ENCODE measurements at places on chromosomes 11 and 22. TPM values are rescaled to one million over a fixed set of nuclear protein-coding genes. Genes with fewer than 3 reads are reported as not detected.

DNA sequence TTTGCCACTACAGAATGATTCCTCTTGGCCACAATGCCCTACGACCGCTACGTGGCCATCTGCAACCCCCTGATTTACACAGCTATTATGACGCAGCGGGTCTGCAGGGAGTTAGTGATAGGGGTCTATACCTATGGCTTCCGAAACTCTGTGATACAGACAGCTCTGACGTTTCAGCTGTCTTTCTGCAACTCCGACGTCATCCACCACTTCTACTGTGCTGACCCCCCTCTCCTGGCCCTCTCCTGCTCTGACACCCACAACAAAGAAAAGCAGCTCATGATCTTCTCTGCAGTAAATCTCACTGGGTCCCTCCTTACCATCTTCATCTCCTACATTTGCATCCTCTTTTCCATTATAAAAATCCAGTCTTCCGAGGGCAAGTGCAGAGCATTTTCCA is 52.3 kb upstream of the OR5P2 start:
- DNase-seq, result no peak

DNA sequence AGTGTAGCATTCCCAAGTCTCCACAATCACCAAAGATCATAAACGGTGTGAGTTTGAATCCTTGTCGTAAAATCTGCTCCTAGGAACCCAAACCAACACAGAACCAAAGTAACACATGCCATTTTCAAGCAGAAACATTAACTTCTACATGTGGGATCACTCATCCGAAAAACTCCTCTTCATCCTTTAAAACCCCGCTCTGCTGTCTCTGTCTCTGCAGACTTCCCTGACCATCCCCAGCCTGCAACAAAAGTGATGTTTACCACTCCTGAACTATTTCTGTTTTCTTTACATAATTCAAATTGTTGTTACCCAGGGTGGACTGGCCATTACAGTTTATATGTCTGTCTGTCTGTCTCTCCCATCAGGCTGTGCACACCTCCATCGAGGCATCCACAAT is 54.0 kb downstream of the SLC1A2 start:
- no peak for DNase-seq

- DNase-seq, result no peak
Measured at GRCh38 chr22:38864361-38865191, 7.4 kb downstream of the CBX6 start.

Gene DDX17
- 317 TPM for polyA plus RNA-seq
